ENCODE measurements at places on chromosomes 2 and 18. TPM values are rescaled to one million over a fixed set of nuclear protein-coding genes. Genes with fewer than 3 reads are reported as not detected.
A peak's percentile ranks its signal among the peaks of the same experiment; 100 is the strongest.

DNA sequence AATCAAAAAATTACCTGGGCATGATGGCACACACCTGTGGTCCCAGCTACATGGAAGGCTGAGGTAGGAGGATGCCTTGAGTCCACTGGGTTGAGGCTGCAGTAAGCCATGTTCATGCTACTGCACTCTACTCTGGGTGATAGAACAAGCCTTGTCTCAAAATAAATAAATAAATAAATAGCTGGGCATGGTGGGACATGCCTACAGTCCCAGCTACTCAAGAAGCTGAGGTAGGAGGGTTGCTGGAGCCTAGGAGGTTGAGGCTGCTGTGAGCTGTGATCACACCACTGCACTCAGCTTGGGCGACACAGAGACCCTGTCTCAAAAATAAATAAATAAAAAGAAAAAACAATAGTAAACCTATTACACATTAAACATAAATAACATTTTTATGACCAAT, 3.0 kb downstream of the AP1S3 start:
- no peak overlapping the region for H3K27ac ChIP-seq
- no peak for DNase-seq
- no peak overlapping the region for H3K4me3 ChIP-seq
- peaks cover 49% of the 10 kb centered on the region for H3K4me1 ChIP-seq

Gene SKA1
- total RNA-seq, result 15.7 TPM

Gene DSC3
- 2.1 TPM for total RNA-seq

DNA sequence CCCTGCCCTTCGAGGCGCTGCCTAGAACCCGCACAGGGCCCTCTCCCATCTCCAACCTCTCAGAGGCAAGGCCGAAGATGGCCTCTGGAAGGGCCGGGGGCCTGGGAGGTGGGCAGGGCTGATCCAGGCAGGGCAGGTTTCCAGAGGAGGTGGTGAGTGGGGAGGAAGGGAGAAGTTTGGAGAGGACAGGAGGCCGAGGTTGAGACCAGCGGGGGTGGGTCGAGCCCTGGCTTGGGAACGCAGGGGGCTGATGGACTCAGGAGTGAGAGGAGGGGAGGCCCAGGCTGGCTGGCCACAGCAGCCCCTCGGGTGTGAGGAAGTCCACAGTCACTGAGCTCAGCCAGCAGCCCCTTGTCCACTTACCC, 10.5 kb downstream of the CAPN10 start:
- H3K4me1 ChIP-seq, result no peaks in the 10 kb centered on the region
- no peaks in the 10 kb centered on the region for H3K36me3 ChIP-seq
- H3K4me3 ChIP-seq, result no peak overlapping the region
- peak; percentile 6 for DNase-seq
- no peak overlapping the region for H3K27ac ChIP-seq

- H3K27me3 ChIP-seq, result peaks cover 3% of the 10 kb centered on the region
- no peak for DNase-seq
- H3K27ac ChIP-seq, result peak overlapping the region; percentile 39
- H3K36me3 ChIP-seq, result no peaks in the 10 kb centered on the region
- no peak overlapping the region for H3K4me3 ChIP-seq
Measured at GRCh38 chr2:85956646-85957039, 67.9 kb upstream of the ST3GAL5 start.

GRCh38 chr18:69400253-69400975, at the start of gene DOK6:
DOK6 (plus strand) TSS chr18:69400888.
- peak within 1 kb of the TSS; percentile 83 for H3K4me3 ChIP-seq
- H3K27ac ChIP-seq, result peak within 1 kb of the TSS; percentile 32
- H3K36me3 ChIP-seq, result no peaks in the 10 kb centered on the region
- H3K27me3 ChIP-seq, result peaks cover 53% of the 10 kb centered on the region
- H3K4me1 ChIP-seq, result peaks cover 43% of the 10 kb centered on the region
- peak; percentile 67 for DNase-seq

DNA sequence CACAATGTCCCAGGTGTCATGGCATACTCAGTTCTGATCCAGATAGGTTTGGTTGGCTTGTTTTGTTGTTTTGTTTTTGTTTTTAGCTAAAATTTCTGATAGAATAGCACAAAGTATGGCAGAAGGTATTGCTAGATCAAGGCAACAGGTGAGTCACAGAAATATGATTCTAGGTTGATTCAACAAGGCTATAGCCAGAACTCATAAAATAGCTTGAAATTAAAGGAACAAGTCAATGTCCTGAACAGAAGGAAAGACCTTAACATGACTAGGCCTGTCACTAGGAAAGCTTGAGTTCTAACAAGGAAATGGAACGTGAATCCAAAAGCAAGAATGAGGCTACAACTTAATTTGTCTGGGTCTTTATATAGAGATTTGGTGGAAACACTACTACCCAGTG, 157.1 kb downstream of the GALNT3 start:
- DNase-seq, result no peak
- no peak overlapping the region for H3K4me3 ChIP-seq
- peaks cover 35% of the 10 kb centered on the region for H3K4me1 ChIP-seq
- no peaks in the 10 kb centered on the region for H3K36me3 ChIP-seq

Gene HTR2B
- not detected for total RNA-seq

DNA sequence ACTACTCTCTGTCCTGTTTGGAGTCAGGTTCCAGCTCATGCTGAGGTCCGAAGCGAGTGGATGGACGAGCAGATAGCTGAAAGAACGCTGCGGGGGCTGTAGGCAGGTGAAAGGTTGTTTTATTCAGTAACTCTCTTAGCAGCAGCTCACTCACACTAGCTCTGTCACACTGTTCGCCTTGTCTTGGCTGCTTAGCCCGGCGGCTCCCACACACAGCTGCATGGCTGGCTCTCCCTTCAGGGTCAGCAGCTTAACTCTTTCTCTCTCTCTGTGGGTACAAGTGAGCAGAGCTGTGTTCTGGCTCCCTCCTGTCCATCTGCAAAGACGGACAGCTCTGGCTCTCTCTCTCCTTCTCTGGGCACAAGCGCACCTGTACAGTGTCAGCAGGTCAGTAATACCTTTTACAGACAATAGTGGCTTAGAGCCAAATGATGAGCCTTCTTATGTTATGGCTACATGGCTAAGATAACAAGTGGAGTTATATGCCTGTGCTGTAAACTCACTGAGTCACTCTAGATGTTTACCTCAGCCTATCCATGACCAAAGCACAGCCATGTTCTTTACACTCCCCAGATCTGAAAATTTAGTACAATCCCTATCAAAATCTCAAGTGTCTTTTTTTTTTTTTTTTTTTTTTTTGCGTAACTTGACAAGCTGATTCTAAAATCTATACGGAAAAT, 149.3 kb downstream of the GALNT1 start:
- H3K36me3 ChIP-seq, result peaks cover 3% of the 10 kb centered on the region
- H3K27me3 ChIP-seq, result no peaks in the 10 kb centered on the region
- 0 out of 2 replicates have a peak overlapping the region, but pooled peaks have one; percentile 12 for H3K27ac ChIP-seq
- H3K4me1 ChIP-seq, result no peaks in the 10 kb centered on the region
- H3K4me3 ChIP-seq, result no peak overlapping the region

Gene PPM1G
- total RNA-seq, result 193 TPM

Gene NGEF
- 5.4 TPM for total RNA-seq

Gene LANCL1
- total RNA-seq, result 35.9 TPM

DNA sequence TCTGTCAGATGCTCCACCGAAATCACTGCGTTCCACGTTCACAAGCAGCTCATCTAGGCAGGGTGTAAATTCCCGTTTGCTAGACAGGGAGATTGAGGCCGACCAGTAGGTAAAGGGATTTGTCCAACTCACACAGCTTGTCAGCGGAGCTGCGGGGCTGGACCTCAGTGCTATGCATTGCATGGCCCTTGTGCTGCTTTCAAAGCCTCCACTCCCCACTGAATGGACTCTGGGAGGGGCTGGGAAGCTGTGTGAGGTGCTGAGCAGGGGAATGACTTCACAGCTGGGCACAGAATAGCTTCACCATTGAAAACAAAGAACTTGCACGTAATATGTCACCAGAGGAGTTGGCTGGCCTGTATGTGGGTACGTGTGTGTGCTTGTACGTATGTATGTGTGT, 21.4 kb downstream of the CELF4 start:
- H3K4me1 ChIP-seq, result 0 out of 2 replicates have a peak, but pooled peaks cover 3% of the 10 kb centered on the region
- no peaks in the 10 kb centered on the region for H3K36me3 ChIP-seq
- H3K4me3 ChIP-seq, result no peak overlapping the region
- DNase-seq, result no peak
